Astrocyte (in vitro differentiated cells and primary cell): ENCODE measurements at places on chromosomes 1 and 21.

GRCh38 chr21:33479679-33480480 lies at the start of gene TMEM50B:
Gene TMEM50B, minus strand, starts transcription at chr21:33479974. Its CDS starts 11,089 bp downstream, at chr21:33468885.
- peak within 1 kb of the TSS; percentile 91 for H3K4me3 ChIP-seq
- peak within 1 kb of the TSS; percentile 86 for H3K27ac ChIP-seq
- DNase-seq = peak; percentile 90

DNA sequence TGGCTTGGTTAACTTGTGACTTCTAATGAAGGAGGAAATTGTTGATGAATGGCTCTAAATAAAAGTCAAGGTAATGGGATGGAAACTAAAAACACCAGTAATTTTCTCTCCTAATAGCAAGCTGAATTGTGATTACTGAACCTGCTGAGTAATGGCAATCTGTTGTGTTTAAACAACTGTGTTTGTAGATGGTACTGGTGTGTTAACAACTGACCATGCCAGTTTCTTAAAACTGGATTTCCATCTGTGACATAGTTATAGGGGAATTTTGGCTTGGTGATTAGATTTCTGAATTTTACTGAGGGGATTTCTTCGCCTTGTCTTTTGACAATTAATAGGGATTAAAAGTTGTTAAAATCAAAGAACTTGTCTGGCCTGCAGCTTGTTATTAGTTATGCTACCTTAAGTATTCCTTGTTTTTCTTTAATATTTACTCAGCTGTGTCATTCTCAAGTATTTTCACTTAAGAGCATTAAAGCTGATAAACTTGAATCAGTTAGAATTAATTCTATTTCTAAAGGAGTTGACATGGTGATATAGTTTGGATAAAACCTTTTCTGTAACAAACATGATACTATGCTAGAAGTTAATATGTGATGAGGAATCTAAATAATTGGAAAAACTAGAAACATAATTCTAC lies 7.9 kb upstream of the ERO1B start:
- no peak overlapping the region for H3K4me3 ChIP-seq
- H3K36me3 ChIP-seq = no peaks in the 10 kb centered on the region
- no peak overlapping the region for H3K27ac ChIP-seq
- H3K27me3 ChIP-seq = peaks cover 1% of the 10 kb centered on the region

DNA sequence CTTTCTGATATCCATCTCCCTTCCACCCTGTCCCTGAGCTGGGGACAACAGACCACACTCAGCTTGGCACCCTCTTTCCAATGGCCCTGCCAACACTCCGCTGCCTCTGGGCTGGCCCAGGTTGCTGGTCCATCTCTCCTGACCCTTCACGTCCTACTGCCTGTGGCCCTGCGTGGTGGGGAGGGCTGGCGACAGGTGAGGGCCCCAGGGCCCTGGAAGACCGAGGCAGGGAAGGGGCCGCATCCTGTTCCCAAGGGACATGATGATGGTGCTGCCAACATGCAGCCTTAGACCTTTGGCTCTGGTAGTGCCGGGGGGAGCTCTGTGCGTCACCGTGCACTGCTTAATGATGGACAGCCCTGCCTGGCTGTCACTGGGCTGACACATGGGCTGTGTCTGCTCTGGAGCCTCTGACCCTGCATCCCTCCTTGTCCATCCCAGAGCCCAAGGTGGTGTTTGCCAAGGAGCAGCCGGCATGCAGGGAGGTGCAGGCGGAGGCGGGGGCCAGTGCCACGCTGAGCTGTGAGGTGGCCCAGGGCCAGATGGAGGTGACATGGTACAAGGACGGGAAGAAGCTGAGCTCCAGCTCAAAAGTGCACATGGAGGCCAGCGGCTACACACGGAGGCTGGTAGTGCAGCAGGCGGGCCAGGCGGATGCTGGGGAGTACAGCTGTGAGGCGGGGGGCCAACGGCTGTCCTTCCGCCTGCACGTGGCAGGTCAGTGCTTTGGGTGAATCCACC lies 65.2 kb downstream of the OBSCN start:
- DNase-seq = no peak
- H3K36me3 ChIP-seq = no peaks in the 10 kb centered on the region
- no peaks in the 10 kb centered on the region for H3K27me3 ChIP-seq
- H3K4me1 ChIP-seq = peaks cover 8% of the 10 kb centered on the region
- H3K27ac ChIP-seq = no peak overlapping the region

DNA sequence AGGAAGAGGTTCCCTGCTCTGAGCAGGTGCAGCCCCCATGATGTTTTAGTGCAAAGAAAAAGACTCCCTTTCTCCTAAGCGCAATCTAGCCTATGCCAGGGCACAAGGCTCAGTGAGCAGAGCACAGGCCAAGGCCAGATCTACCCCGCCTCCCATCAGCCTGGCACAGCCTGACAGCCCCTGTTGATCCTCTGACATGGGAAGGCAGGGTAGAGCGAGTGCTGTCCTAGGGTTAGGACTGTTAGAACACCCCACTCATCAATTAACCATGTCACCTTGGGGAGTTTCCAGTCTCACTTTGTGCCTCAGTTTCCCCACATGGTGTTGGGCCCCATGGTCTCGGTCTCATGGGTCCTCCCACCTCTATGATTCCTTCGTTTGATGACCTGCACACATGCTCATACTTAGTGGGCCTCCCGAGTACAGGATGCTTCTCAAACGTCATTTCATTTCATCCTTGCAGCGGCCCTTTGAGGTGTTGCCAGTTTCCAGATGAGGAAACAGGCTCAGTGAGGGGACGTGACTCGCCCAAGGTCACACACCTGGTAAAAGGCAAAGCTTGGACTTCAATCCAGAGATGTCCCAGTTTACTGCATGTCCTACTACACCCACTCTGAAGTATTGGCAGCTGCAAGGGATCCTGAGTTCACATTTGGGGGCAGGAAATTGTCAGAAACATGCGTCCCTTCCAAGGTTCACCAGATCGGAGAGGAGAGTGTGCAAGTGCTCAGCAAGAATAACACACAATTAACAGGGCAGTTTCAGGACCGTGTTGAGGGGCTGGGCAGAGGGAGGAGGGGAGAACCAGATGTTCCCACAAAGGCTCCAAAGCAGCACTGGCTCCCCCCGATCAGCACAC lies 213.3 kb downstream of the TRABD2B start:
- H3K4me1 ChIP-seq = no peaks in the 10 kb centered on the region
- H3K36me3 ChIP-seq = no peaks in the 10 kb centered on the region
- no peaks in the 10 kb centered on the region for H3K27me3 ChIP-seq
- DNase-seq = no peak
- no peak overlapping the region for H3K27ac ChIP-seq

DNA sequence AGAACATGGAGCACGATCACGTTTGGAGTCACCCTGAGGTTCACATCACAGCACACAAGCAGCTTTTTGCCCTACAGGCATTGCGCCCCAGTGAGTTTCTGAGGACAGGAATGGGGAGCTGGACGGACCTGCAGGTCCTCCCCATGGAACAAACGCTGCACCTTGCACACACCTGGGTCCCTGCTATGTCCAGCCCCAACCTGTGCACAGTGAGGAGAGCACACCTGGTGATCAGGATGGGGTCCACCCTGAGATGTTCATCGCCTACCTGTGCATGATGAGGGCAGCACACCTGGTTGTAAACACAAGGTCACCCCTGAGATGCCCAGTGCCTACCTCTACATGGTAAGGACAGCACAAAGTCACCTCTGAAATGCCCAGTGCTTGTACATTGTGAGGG lies 45.9 kb downstream of the TCP10L start:
- no peaks in the 10 kb centered on the region for H3K27me3 ChIP-seq
- H3K4me3 ChIP-seq = no peak overlapping the region
- no peak for DNase-seq
- H3K36me3 ChIP-seq = no peaks in the 10 kb centered on the region
- no peaks in the 10 kb centered on the region for H3K4me1 ChIP-seq
- H3K27ac ChIP-seq = no peak overlapping the region

DNA sequence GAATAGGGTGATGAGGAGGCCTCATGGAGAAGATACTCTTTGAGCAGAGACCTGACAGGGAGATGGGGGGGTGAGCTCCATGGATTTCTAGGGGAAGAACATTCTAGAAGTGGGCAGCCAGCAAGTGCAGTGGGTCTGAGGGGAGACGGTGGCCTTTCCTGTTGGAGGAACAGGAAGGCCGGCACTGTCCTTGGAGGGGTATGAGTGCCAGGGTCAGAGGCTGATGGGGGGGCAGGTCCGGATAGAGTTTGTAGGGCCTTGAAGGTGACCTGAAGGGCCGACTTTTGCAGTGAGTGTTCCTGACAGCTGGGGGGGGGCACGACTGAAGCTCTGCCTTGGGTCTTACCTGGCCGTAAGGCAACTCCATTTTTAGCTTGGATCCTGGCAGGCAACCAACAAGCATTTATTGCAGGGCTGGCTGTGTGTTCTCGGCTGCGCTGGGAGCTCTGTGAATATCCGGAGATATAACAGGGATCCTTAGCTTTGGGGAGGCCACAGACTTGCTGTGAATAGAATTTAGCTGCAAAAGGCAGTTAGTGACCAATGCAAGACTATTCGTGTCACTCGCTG lies 130.6 kb downstream of the MRPS6 start:
- H3K27me3 ChIP-seq = peaks cover 3% of the 10 kb centered on the region
- H3K27ac ChIP-seq = no peak overlapping the region

DNA sequence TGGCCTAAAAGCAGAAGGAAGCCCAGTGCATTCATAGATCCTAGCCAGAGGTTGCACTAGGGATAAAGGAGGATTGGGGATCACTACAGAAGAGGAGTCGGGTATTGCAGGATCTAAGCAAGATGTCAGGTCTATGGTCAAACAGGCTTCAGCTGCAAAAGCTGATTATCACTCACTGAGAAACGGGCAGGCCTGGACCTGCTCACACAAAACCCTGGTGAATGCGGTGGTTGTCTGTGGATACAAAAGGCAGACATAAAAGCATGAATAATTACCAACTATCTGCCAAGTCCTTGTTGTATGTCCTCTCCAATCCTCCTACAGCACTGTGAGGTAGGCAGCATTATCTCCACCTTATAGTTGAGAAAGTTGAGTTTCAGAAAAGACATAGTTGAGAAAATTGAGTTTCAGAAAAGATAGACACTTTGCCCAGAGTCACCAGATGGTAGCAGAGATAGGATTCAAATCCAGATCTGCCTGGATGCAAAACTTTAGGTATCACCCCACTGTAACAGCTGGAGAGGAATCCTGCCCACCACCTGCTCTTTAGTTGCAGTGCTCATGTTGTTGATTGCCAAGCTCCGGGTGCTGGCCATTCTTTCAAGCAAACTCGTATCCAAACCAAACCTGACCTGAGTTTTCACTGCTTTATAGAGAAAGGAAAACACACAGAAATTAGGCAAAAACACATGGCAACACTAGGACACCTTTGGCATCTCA lies 49.6 kb upstream of the HOOK1 start:
- no peaks in the 10 kb centered on the region for H3K36me3 ChIP-seq
- no peaks in the 10 kb centered on the region for H3K27me3 ChIP-seq
- no peak for DNase-seq
- H3K27ac ChIP-seq = no peak overlapping the region
- H3K4me1 ChIP-seq = no peaks in the 10 kb centered on the region
- H3K4me3 ChIP-seq = no peak overlapping the region

DNA sequence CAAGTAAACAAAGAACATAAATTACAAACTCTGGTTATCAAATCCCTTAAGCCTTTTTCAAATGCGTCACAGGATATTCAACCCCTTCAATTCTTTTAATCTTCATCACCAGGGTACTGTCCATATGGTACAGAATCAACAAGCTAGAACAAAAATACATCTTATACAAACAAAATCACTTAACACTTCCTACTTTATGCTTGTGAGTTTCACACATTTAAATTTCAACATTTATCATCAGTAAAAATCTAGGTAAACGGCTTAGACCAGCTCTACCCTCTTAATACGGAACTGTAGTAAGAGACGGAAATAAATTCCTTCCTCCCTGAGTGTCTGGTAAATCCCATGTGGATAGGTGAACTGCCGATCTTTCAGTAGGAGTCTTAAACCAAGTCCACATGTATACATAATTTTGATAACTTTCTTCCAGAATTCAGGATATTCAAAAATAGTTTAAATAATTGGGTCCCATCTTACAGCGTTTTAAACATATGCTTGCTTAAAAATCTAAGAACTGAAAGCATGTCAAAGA lies 1.0 kb downstream of the CCDC181 start:
- no peaks in the 10 kb centered on the region for H3K4me1 ChIP-seq
- no peak for DNase-seq
- H3K4me3 ChIP-seq = peak overlapping the region; percentile 70
- no peaks in the 10 kb centered on the region for H3K27me3 ChIP-seq
- H3K27ac ChIP-seq = no peak overlapping the region

DNA sequence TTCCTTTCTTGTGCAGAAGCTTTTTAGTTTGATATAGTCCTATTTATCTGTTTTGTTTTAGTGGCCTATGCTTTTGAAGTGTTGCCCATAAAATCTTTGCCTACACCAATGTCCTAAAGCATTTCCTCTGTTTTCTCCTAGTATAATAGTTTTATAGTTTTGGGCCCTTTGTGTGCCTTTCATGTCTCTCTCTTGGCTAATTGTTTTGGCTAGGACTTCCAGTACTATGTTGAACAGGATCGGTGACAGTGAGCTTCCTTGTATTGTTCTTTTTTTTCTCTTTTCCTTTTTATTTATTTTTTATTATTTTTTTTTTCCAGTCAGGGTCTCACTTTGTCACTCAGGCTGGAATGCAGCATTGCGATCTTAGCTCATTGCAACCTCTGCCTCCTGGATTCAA lies 47.0 kb upstream of the WARS2 start:
- H3K36me3 ChIP-seq = no peaks in the 10 kb centered on the region
- no peak overlapping the region for H3K4me3 ChIP-seq
- H3K4me1 ChIP-seq = no peaks in the 10 kb centered on the region
- no peaks in the 10 kb centered on the region for H3K27me3 ChIP-seq

GRCh38 chr1:25245809-25246599 lies 1.2 kb downstream of the RSRP1 start:
- peaks cover 16% of the 10 kb centered on the region for H3K4me1 ChIP-seq
- peaks cover 36% of the 10 kb centered on the region for H3K36me3 ChIP-seq
- H3K27ac ChIP-seq = peak overlapping the region; percentile 98
- no peaks in the 10 kb centered on the region for H3K27me3 ChIP-seq

DNA sequence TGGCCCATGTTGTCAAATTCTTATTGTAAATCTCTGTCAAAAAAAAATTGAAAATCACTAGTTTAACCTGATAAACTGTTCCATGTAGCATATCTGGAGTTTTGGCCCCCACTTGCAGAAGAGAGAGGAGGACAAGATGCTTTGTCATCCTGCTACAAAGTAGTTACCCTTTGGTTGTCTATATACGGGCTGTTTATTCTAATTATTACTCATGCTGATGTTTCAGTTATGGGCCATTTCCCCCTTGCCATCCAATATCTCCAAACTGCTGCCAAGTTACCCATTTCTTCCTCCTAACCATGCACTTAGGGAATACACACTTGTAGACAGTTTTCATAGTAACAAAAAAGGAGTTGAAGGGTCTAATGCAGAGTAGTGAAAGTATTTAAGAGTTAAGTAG lies 22.6 kb downstream of the STX12 start:
- no peaks in the 10 kb centered on the region for H3K4me1 ChIP-seq
- H3K4me3 ChIP-seq = no peak overlapping the region
- DNase-seq = no peak
- H3K27ac ChIP-seq = no peak overlapping the region
- H3K27me3 ChIP-seq = no peaks in the 10 kb centered on the region
- H3K36me3 ChIP-seq = peaks cover 42% of the 10 kb centered on the region
